ENCODE measurements at places on chromosomes 7 and 10.

DNA sequence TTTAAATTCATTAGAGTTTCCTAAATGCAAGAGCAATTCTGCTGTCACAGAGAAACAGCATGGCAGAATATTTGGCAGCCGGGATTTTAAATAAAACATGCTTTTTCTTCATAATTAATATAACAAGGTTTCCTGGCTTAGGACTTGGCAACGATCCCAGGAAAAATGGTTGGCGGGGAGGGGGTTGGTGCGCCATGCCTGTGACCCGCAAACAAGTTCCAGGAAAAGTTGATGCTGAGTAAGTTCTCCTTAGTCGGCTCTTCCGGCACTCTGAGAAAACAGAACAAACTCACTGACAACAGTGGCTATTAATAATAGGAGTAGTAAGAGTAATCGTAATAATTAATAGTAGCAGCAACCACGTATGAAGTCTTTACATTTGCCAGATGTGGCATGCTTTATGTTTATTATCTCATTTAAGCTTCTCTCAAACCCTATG lies 4.6 kb downstream of the HABP2 start:
- peak; percentile 89 for DNase-seq

DNA sequence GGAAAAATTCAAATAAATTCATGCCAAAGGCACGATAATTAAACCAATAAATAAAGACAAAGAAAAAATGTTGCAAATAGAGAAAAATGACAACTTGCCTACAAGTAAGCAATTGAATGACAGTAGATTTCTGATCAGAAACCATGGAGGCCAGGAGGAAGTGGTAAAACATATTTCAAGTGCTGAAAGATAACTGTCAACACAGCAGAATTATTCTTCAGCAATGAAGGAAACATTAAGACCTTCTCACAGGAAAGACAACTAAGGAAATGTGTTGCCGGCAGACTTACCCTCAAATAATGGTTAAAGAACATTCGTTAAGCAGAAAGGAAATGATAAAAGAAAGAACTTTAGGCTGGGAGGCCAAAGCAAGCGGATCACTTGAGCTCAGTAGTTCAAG lies 30.4 kb downstream of the RUNDC3B start:
- no peak for DNase-seq

DNA sequence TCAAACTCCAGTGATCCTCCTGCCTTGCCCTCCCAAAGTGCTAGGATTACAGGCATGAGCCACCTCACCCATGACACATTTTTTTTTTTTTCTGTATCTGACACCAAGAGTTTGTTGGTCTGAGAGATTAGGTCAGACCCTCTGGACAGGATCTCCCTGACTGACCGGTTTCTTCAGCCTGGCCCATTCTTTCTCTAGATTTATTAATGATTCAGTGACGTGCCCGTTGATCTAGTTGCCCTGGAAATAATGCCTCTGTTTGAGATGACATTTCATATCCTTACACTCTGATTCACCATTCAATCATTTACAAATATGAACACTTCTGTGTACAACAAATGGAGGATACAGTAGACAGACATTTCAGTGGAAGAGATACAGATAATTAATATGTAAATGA lies 1.4 kb upstream of the ZNF212 start:
- no peak for DNase-seq

- DNase-seq = peak; percentile 17
Measured at GRCh38 chr7:55019691-55020465, 1.1 kb downstream of the EGFR start.

DNA sequence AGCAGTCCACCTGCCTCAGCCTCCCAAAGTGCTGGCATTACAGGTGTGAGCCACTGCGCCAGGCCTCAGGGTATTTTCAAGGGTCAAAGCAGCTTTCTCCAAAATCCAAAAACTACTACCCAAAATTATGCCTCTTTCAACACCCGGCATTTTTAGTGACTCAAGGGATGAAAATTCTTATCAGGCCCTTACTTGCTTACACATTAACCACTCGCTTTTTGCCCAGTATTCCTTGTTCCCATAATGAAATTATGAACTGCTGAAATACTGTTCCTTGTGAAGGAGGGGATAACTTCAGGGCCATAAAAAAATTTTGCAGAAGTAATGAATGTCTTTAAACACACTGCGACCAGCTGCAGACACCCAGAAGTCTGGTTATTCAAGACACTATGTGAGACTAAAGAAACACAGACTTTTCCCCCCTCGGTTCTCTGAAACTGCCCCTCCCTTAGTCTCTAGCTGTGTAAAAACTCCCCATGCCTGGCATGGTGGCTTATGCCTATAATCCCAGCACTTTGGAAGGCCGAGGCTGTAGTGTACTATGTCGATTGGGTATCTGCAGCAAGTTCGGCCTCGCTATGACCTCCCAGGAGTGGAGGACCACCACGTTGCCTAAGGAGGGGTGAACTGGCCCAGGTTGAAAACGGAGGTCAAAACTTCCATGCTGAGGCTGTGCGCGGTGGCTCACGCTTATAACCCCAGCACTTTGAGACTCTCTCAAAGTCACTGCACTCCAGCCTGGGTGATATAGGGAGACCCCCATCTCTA lies 12.0 kb downstream of the FXYD4 start:
- no peak for DNase-seq

GRCh38 chr7:5594616-5595544 lies 171.2 kb upstream of the TNRC18 start:
- DNase-seq = peak; percentile 59

- DNase-seq = peak; percentile 61
Measured at GRCh38 chr10:122163174-122164022, 107.7 kb upstream of the BTBD16 start.

DNA sequence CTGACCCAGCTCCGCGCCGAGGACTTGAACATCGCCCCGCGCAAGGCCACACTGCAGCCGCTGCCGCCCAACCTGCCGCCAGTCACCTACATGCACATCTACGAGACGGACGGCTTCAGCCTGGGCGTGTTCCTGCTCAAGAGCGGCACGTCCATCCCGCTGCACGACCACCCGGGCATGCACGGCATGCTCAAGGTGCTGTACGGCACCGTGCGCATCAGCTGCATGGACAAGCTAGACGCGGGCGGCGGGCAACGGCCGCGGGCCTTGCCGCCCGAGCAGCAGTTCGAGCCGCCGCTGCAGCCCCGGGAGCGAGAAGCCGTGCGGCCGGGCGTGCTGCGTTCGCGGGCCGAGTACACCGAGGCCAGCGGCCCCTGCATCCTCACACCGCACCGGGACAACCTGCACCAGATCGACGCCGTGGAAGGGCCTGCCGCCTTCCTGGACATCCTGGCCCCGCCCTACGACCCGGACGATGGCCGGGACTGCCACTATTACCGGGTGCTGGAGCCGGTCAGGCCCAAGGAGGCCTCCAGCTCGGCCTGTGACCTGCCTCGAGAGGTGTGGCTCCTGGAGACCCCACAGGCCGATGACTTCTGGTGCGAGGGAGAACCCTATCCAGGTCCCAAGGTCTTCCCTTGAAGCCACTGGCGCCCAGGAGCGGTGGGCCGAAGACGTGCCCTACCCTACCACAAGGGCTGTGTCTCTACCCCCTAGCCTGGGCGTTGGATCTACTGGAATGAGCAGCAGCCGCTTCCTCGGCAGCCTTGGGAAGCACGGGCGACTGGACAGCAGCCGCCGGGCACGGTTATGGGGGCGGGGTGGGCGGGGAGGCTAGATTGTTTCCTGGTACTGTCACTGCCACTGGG lies 945 bp downstream of the ADO start:
- peak; percentile 60 for DNase-seq

GRCh38 chr7:27972276-27972675 lies 208.3 kb downstream of the JAZF1 start:
- no peak for DNase-seq

- no peak for DNase-seq
Measured at GRCh38 chr7:37281368-37282092, 167.1 kb downstream of the ELMO1 start.

DNA sequence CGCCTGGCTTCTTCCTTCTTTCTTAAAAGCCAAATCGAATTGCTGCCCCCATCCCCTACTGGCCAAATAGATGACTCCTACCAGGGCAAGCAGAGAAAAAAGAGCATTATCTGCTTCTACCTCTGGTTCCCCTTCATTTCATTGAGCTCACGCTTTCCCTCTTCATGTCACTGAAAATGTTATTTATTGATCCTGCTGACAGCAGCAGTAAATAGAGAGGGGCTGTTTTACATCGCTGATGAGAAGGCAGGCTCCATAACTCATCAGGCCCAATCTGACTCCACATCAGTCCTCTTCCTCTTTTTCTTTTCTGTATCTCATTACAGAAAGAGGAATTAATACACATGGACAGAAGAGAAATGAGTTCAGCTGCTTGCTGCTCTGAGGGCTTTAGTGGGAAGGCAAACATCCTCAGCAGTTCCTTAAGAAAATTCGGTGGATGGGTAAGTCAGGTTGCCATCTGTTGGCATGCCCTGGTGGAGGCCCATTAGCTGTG lies 904.1 kb downstream of the KCNMA1 start:
- no peak for DNase-seq

DNA sequence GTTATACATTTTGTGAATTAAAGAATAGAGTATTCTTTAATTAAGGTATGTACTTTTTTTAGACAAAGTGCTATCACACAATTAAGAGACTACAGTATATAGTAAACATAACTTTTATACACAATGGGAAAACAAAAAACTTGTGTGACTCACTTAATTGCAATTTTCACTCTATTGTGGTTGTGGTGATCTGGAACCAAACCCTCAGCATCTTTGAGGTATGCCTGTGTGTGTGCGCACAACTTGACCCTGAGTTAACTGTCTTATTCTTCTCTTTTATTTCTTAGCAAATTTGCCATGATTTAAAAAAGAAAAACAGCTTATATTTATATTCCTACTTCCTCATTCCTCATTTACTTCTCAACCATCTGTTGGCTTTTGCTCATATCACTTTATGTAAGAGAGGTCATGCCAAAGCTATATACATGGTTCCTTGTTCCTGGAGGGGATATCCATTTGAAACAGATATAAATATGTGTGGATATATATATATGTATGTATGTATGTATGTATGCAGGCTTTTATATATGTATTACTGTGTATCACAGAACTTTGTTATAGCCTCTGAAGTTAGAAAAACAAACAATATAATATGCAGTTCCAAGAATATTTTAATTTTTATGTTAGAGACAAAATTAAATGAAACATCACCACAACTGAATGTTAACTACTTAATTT lies 259.5 kb upstream of the HGF start:
- no peak for DNase-seq

GRCh38 chr7:30844483-30844874 lies 67.2 kb upstream of the AQP1 start:
- DNase-seq = no peak

DNA sequence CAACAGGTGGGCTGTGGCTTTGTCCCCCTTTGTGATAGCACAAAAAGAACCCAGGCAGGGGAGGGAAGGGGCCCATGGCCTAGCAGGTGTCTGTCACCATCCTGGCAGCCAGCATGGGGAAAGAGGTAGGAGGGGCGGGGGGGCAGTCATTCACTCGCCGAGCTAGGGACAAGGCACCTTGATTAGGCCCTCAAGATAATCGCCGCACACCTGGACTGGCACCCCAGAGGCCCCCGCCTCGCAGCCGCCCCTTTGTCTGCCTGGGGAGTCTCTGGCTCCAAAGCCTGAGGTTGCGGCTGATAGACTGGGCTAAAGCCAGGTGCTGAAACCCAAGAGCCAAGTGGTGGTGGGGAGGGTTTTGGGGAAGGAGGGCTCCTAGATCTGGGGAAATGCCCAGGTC lies 151.2 kb upstream of the PCBD1 start:
- DNase-seq = no peak

GRCh38 chr10:33537066-33537465 lies 202.6 kb upstream of the NRP1 start:
- no peak for DNase-seq

DNA sequence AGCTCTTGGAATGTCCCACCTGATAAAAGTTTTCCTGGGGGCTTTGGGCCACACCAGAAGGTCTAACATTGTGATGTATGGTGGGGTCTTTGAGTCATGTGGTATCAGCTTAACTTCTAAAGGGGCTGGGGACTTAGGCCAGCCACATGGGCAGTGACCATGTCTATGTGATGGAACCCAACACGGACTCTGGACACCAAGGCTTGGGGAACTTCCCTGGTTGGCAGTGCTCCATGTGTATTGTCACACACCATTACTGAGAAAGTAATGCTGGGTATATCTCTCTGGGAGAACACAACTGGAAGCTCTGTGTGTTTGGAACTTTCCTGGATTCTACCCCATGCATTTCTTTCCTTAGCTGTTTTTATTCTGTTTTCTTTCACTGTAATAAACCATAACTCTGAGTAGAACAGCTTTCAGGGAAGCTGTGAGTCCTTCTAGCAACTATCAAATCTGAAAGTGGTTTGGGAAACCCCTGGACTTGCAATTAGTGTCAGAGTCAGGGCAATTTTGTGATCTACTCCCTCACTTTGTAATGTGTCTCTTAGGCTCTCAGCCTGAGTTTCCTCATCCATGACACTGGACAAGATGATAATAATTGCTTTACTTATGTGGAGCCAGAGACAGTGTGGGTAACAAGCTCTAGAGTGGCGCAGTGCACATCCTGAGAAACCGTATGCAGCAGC lies 28.4 kb upstream of the AGK start:
- DNase-seq = no peak

DNA sequence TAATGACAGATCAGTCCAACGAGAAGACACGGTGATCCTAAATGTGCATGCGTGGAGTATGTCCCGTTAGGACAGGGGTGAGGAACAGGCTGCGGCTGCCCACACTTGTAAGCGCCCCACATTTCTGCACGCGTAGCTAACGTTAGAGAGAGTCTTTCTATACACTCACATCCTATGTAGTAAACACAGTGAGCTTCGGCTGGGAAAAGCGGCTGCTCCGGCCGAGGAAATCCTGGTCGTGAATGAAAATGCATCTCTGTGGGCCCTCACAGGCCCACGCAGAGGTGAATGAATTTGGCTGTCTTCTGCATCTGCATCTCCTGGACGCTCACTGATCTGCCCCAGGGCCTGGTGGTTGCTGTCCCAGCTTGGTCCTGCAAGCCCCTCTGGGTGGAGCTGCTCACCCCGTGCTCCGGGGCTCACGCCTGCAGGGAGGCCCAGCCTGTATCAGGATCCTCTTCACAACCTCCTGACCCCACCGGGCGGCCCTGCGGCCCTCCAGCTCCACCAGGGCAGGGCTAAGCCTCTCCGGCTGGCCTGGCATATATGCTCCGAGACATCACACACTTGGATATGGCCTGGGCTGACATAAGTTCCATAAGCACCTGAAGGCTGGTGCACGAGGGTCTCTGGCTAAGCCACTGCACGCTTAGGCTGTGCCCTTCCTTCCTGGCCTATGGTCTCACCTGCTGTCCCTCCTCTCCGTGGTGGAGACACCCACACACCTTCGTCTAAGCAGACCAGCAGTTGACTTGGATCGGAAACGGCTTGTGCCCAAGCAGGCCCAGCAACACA lies 117.9 kb upstream of the DIP2C start:
- DNase-seq = no peak

GRCh38 chr10:95456516-95456915 lies 104.7 kb downstream of the SORBS1 start:
- DNase-seq = no peak

All from dermis blood vessel endothelial cell (primary cell).